ENCODE measurements at places on chromosomes 1 and 21. TPM values are rescaled to one million over a fixed set of nuclear protein-coding genes. Genes with fewer than 3 reads are reported as not detected.

GRCh38 chr1:42924082-42924850 is 34.4 kb downstream of the SLC2A1 start:
- DNase-seq, result peak; percentile 92
- no peaks in the 10 kb centered on the region for H3K27me3 ChIP-seq
- H3K4me3 ChIP-seq, result peak overlapping the region; percentile 86
- peaks cover 10% of the 10 kb centered on the region for H3K36me3 ChIP-seq
- H3K4me1 ChIP-seq, result peaks cover 9% of the 10 kb centered on the region
- peak overlapping the region; percentile 93 for H3K27ac ChIP-seq

GRCh38 chr1:6131561-6131960 is 48.6 kb downstream of the CHD5 start:
- no peaks in the 10 kb centered on the region for H3K4me1 ChIP-seq
- peaks cover 2% of the 10 kb centered on the region for H3K36me3 ChIP-seq
- no peak for DNase-seq
- peaks cover 20% of the 10 kb centered on the region for H3K27me3 ChIP-seq

GRCh38 chr21:35203093-35203977 is 154.2 kb upstream of the RUNX1 start:
- no peak overlapping the region for H3K27ac ChIP-seq
- H3K36me3 ChIP-seq, result no peaks in the 10 kb centered on the region
- H3K27me3 ChIP-seq, result no peaks in the 10 kb centered on the region
- no peak for DNase-seq
- H3K4me1 ChIP-seq, result peaks cover 20% of the 10 kb centered on the region

- H3K27me3 ChIP-seq, result no peaks in the 10 kb centered on the region
- DNase-seq, result no peak
- H3K27ac ChIP-seq, result no peak overlapping the region
- peaks cover 43% of the 10 kb centered on the region for H3K4me1 ChIP-seq
- no peaks in the 10 kb centered on the region for H3K36me3 ChIP-seq
Observed at GRCh38 chr1:25711555-25712298, 88.3 kb upstream of the SELENON start.

GRCh38 chr1:80218112-80218511 is 1211.6 kb upstream of the ADGRL4 start:
- H3K4me1 ChIP-seq, result peaks cover 6% of the 10 kb centered on the region
- DNase-seq, result no peak
- no peaks in the 10 kb centered on the region for H3K36me3 ChIP-seq
- H3K27me3 ChIP-seq, result no peaks in the 10 kb centered on the region

DNA sequence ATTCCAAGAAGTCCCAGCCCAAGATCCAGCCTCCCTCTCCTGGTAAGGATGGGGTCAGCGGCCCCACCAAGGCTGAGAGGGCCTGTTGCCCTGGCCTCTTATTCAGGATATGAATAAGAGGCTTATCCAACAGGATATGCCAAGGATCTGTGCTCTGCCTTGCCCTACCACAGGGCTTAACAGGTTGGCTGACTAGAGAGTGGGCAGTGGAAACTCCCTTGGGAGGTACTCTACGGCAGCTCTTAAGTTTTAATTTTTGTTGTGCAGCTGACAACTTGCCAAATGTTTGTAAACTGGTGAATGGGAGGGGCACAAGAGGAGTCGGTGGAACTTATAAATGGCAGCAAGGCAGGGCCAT is 16.5 kb upstream of the PIGV start:
- peak overlapping the region; percentile 94 for H3K27ac ChIP-seq
- no peak overlapping the region for H3K4me3 ChIP-seq
- H3K4me1 ChIP-seq, result peaks cover 10% of the 10 kb centered on the region
- no peaks in the 10 kb centered on the region for H3K27me3 ChIP-seq
- H3K36me3 ChIP-seq, result peaks cover 62% of the 10 kb centered on the region

DNA sequence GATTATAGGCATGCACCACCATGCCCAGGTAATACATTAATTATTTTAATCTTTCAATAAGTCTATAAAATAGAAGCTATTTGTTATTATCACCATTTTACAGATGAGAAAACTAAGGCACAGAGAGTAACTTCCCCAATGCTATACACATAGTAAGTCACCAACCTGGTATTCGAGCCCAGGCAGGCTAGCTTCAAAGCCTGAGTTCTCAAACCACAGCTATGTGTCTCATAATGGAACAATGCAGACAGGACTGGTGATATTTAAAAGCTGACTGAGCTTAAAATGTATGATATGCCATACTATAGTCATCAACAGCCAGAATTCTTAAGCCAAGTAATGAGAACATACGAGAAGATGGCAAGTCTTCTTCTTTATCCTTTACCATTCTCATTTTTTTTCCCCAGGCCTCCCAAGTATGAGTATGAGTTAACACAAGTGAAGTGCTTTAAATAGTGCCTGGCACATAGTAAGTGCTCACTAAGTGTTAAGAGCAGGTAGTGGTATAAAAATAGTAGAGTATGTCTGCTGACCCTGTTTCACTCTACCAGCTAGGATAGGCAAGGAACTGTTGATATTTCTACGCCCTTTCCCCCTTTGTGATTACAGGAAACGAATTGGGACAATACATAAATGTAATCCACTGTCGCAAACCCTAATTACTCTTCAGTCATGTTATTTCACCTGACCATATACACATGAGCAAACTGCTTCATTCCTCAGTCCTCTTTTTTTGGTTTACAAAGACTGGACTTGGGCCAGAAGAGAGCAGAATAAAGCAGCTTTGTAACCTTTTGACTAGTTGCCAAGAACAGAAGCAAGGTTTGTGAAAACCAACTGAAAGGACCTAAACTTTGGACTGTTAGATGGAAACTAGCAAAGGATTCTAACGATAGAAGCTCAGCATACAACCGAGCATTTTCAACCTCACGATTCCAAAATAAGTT is 9.5 kb downstream of the EYA3 start:
- H3K27me3 ChIP-seq, result no peaks in the 10 kb centered on the region
- no peak for DNase-seq
- peaks cover 8% of the 10 kb centered on the region for H3K4me1 ChIP-seq
- H3K4me3 ChIP-seq, result no peak overlapping the region

DNA sequence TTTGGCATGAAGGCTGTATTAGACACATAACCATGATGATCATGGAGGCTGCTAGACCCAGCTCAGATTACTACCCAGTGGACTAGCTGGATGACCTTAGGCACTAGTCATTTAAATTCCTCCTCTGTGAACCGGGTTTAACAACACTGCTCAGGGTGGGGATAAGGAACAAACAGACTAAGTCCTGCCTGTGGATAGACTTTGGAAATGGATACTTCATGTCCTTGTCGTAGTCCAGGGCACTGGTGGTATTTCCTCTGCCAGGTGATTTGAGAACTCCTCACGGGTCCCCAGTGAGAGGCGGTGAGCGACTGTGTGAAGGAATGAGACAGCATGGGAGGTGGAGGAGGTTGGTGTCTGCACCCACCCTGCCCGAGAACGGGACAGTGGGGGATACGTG is 72.9 kb upstream of the SELENON start:
- H3K4me1 ChIP-seq, result peaks cover 16% of the 10 kb centered on the region
- no peaks in the 10 kb centered on the region for H3K36me3 ChIP-seq
- no peak overlapping the region for H3K4me3 ChIP-seq
- H3K27me3 ChIP-seq, result peaks cover 7% of the 10 kb centered on the region
- DNase-seq, result no peak

DNA sequence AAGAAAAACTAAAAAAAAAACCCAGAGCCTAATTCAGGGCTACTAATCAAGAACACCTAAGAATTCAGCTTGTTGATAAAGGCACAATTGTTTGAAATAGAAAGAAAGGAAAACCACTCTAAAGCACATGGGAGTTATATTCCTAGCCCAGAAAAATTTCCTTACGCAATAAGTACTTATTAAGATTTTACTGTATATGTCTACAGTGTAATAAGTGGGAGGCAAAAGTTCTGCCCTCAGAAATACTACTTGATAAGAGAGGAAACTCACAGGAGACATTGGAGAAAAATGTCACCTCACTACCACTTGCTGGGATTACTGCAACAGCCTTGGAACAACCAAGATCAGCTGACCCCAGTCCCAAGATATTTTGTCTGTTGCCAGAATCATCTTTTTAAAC is 66.1 kb downstream of the IARS2 start:
- peaks cover 15% of the 10 kb centered on the region for H3K36me3 ChIP-seq
- no peak overlapping the region for H3K27ac ChIP-seq
- no peak for DNase-seq

DNA sequence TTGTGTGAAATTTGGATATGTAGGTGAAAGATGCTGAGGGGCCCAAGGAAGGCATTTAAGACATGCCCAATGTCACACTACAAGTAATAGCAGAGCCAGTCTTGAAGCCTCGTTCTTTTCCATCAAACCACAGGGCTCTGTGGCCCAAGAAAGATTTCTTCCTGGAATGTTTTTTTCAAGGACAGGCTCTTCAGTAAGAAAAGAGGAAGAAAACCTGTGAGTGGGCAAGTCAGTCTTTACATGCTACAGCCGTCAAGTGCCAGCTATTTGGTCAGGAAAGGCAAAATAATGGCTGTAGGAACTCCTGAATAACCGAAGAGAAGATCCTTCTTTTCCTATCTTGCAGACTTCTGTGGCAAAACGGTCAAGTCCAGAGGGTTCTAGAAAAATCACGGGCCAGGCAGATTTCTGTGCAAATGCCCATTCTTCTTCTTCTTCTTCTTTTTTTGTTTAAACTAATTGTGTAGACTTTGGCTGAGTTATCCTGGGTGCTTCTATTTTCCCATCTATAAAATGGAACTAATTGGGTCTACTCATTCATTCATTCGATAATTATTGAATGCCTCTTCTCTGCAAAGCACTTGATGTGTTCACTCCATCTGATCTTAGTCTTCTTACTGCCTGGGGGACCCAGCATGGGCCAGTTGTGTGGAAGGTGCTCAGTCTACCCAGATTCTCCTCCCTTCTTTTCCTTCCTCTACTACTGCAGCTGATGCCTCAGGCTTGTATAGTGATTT is 1.9 kb upstream of the ID3 start:
- H3K27me3 ChIP-seq, result no peaks in the 10 kb centered on the region
- peaks cover 16% of the 10 kb centered on the region for H3K36me3 ChIP-seq
- no peak for DNase-seq
- H3K4me1 ChIP-seq, result peaks cover 69% of the 10 kb centered on the region

- no peaks in the 10 kb centered on the region for H3K27me3 ChIP-seq
- peaks cover 9% of the 10 kb centered on the region for H3K36me3 ChIP-seq
- H3K4me1 ChIP-seq, result peaks cover 3% of the 10 kb centered on the region
- no peak for DNase-seq
Observed at GRCh38 chr1:3373700-3374405, 80.6 kb upstream of the ARHGEF16 start.

- H3K36me3 ChIP-seq, result no peaks in the 10 kb centered on the region
- H3K27ac ChIP-seq, result no peak overlapping the region
- DNase-seq, result no peak
- peaks cover 14% of the 10 kb centered on the region for H3K4me1 ChIP-seq
- no peak overlapping the region for H3K4me3 ChIP-seq
Observed at GRCh38 chr1:209659909-209660308, 7.7 kb upstream of the LAMB3 start.

DNA sequence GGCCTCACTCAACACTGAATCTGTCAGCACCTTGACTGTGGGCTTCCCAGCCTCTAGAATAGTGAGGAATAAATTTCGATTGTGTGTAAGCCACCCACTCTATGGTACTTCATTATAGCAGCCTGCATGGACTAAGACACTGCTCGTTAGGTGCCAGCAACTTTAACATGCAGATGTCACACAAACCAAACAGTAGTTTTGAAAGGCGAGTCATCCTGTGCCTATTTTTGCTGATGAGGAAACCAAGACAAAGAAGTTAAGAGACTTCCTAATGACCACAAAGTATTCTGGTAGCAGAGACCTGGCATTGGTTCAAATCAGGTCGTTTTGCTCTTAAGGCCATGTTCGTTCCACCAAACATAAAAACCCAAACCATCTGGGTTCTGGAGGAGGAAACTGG is 42.9 kb downstream of the BATF3 start:
- peaks cover 14% of the 10 kb centered on the region for H3K27me3 ChIP-seq
- no peak for DNase-seq
- H3K27ac ChIP-seq, result no peak overlapping the region

DNA sequence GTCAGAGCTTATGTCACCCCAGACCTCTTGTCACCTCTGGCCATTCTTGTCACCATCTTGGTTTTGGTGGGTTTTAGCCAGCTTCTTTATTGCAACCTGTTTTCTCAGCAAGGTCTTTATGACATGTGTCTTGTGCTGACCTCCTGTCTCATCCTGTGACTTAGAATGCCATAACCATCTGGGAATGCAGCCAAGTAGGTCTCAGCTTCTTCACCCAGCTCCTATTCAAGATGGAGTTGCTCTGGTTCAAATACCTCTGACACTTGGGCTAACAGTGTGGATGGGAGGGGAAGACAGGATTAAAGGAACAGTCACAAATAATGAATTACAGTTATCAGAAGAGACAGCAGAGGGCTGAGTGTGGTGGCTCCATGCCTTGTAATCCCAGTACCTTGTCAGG is 30.5 kb upstream of the PIK3CD start:
- no peak for DNase-seq
- H3K36me3 ChIP-seq, result no peaks in the 10 kb centered on the region
- no peaks in the 10 kb centered on the region for H3K4me1 ChIP-seq
- no peak overlapping the region for H3K27ac ChIP-seq

DNA sequence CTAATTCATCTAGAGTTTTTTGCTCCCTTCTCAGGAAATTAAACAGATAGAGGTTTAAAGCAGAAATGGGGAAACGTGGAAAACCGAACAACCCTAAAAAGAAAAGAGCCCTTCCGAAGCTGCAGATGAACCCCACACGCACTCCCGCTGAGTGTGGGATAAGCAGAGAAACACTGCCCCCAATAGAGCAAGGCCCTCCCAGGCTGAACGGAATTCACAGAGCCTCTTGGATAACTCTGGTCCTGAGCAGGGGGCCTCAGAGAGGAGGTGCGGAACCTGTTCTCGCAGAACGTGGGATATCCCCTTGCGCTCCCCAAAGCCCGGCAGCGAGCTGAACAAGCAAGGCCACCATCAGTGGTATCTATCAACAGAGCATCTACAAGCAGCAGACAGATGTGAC is 44.9 kb downstream of the SSBP3 start:
- peaks cover 60% of the 10 kb centered on the region for H3K4me1 ChIP-seq
- H3K36me3 ChIP-seq, result peaks cover 10% of the 10 kb centered on the region
- no peak overlapping the region for H3K27ac ChIP-seq
- no peak for DNase-seq
- no peak overlapping the region for H3K4me3 ChIP-seq

GRCh38 chr1:100419072-100419471 is 66.8 kb downstream of the CDC14A start:
- no peak for DNase-seq
- H3K4me1 ChIP-seq, result peaks cover 10% of the 10 kb centered on the region
- H3K27me3 ChIP-seq, result no peaks in the 10 kb centered on the region
- H3K36me3 ChIP-seq, result peaks cover 7% of the 10 kb centered on the region
- no peak overlapping the region for H3K27ac ChIP-seq
- no peak overlapping the region for H3K4me3 ChIP-seq

Gene MFAP2
- 170 TPM for total RNA-seq

Gene GJA5
- total RNA-seq, result not detected

Gene ATAD3C
- 1.9 TPM for total RNA-seq

Gene PRAMEF1
- total RNA-seq, result not detected

Gene RIPPLY3
- total RNA-seq, result 18.9 TPM

Gene KIFAP3
- 24.6 TPM for total RNA-seq

Gene IFI44
- not detected for total RNA-seq

All from progenitor cell of endocrine pancreas (in vitro differentiated cells).